ENCODE measurements at places on chromosomes 4 and X.

DNA sequence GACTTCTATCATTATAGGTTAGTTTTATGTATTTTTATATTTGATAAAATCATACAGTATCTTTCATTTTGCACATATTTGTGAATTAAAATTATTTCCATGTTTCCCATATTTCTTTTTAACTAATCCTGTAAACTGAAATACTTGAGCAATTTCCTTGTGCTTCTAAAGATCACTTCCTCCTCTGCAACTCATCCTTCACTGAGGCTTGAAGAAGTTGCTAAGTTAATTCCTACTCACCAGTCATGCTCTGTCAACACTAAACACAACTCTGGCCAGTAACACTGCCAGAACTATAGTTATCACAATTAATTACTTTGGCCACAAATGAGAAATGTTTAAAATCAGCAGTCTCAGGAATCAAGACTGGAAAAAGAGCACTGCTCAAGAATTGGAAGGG lies 6.7 kb downstream of the SPATA4 start:
- DNase-seq = no peak

GRCh38 chr4:173538148-173538908 lies 8.3 kb upstream of the HAND2 start:
- no peak for DNase-seq

- DNase-seq = no peak
Observed at GRCh38 chr4:100983426-100983825, 363.9 kb downstream of the PPP3CA start.

DNA sequence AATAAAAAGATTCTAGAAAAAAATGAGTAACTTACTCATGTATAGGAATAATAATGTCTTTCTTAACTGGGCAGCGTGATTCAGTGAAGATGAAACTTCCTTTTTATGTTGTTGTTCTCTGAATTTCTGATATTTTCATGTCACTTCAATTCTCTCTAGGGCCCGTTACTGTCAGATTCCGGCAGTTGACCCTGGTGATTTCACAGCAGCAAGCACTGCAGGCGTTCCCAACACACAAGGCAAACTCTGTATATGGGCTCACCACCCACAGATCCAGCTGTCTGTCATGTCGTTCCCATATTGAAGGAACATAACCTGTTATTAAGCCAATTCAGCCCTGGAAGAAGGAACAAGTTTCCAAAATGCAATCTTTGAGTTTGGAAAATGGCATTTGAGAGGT lies 288.3 kb upstream of the GALNTL6 start:
- DNase-seq = no peak

DNA sequence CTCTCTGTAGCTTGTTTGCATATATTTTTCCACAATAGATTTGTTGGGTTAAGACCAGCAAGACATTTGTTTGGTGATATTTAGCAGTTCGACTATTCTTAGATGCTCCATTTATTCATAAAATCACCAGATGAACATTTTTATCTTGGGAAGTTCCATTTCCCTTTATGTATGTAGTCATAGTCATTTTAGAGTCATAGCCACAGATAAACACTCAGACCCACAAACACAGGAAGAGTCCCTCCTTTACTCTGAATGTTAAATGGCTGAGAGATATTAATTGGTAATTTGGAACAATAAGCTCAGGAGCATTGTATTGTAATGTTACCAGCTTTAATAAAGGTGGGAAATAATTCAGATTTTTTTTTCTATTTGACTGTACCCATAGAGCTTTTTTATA lies 1608.7 kb downstream of the STIM2 start:
- no peak for DNase-seq

DNA sequence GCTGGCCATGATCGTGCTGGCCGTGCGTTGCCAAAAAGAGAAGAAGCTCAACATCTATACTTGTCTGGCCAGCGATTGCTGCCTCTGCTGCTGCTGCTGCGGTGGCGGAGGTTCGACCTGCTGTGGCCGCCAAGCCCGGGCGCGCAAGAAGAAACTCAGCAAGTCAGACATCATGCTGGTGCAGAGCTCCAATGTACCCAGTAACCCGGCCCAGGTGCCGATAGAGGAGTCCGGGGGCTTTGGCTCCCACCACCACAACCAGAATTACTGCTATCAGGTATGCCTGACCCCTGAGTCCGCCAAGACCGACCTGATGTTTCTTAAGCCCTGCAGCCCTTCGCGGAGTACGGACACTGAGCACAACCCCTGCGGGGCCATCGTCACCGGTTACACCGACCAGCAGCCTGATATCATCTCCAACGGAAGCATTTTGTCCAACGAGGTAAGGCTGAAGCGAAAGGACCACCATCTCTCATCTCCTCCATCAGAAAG lies 3.3 kb downstream of the PCDH10 start:
- DNase-seq = peak; percentile 58

DNA sequence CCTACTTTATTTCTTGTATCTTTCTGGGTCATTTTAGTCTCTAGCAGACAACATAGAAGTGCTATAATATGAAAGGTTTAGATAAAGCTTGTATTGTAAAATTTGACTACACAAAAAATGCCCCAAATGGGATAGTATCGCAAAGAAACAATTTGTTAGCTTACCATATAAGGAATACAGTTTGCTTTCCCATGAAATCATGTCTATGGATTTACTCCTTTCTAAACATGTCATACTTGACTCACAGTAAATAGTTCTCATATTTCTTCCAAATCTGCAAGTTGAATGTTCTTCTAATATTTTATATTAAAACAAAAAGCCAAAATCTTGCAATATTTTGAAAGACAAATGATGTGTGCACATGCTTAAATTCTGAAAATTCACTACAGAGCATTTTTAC lies 103.9 kb downstream of the PPA2 start:
- no peak for DNase-seq

DNA sequence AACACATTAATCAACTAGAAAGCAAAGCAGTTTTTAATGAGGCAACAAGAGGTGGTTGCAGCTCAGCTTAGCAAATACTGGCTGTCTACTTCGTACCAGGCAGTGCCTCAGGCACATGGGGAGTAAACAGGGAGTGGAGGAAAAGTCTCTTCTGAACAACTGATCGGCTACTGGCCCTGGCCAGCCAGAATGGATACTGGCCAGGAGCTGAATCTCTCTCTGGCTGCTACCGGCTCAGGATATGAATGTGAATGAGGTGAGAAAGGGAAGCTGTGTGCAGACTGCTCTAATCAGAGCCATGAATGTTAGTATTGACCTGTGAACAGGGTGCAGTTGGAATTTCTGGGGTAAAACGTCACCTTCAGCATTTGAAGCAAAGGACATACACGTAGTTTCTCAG lies 77.3 kb downstream of the STK32B start:
- DNase-seq = no peak

DNA sequence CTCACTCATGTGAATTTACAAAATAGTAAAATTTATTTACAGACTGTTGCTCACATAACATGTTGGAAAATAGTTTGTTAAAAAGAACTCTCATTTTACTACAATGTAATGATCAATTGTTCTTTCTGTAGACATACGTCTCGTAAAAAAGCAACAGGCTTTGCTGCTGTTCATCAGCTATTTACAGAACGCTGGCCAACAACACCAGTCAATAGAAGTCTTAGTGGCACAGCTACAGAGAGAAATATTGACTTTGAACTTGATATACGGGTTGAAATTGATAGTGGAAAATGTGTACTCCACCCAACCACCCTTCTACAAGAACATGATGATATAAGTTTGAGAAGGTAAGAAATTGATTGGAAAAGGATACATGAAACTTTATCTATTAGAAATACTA lies 47.6 kb upstream of the ADAD1 start:
- no peak for DNase-seq

GRCh38 chr4:103046416-103047290 lies 27.1 kb upstream of the SLC9B1 start:
- DNase-seq = no peak

GRCh38 chr4:18980516-18981233 lies 959.1 kb upstream of the LCORL start:
- no peak for DNase-seq

DNA sequence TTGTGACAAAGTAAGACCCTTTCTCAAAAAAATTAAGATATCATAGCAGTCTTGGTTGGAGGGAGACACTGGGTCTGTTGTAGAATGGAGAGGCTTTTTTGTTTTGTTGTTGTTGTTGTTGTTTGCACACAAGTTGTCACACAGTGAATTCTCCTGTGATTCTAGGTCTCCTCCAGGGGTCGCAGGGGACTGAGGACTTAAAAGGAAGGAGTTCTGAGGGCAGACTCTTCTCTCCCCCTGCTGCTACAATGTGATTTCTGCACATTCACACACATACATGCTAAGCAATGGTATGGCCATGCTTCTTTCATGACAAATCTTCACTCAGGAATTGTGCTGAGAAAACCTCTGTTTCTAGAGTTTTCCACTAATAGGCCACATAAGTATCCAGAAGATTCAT lies 71.1 kb downstream of the ZNF732 start:
- DNase-seq = no peak
